ENCODE measurements at places on chromosomes 12 and 14.

DNA sequence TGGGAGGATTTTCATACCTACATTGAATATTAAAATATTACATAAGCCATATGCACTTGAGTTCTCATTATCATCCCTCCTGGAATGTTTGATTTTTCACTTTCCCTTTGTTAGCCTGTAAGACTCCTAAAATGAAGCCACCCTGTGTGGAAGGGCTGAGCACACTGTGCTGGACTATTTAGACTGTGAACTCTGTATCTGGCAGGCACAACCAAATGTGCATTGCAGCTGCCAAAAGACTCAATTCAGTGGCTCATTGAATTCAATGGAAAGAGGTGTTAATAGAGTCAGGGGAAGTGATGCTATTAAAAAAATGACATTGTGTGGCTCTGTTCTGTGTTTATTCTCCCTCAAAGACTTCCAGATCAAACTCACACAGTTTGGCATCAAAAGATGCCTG, 111.1 kb downstream of the SMOC1 start:
- H3K27me3 ChIP-seq = peaks cover 97% of the 10 kb centered on the region
- no peaks in the 10 kb centered on the region for H3K36me3 ChIP-seq
- H3K4me1 ChIP-seq = no peaks in the 10 kb centered on the region
- no peak for DNase-seq
- H3K4me3 ChIP-seq = no peak overlapping the region

- H3K4me1 ChIP-seq = no peaks in the 10 kb centered on the region
- peak; percentile 32 for DNase-seq
- H3K27me3 ChIP-seq = no peaks in the 10 kb centered on the region
- no peak overlapping the region for H3K27ac ChIP-seq
- no peak overlapping the region for H3K4me3 ChIP-seq
Measured at GRCh38 chr12:45183246-45183645, 32.6 kb upstream of the ANO6 start.

- no peaks in the 10 kb centered on the region for H3K4me1 ChIP-seq
- no peaks in the 10 kb centered on the region for H3K36me3 ChIP-seq
- no peak for DNase-seq
- no peak overlapping the region for H3K27ac ChIP-seq
- H3K4me3 ChIP-seq = no peak overlapping the region
Measured at GRCh38 chr12:125229878-125230530, 164.8 kb downstream of the AACS start.

DNA sequence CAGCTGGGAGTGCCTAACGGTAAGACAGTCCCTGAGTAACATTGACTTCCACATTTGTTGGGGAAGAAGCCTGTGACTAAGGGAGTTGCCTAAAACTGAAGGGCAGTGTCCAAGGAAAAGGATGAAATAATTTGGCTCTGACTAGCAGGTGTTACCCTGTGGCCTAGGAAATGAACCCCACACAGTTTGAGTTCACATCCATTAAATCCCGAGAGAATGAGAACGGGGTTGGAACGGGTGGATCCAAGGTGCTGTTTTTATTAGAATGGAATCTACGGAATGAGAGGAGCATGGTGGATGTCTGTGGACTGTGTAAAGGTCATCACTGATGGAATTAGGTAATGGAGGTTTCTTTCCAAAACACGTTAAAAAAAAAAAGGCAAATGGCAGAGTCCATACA, 324.0 kb downstream of the MED13L start:
- H3K36me3 ChIP-seq = peaks cover 7% of the 10 kb centered on the region
- no peak for DNase-seq
- no peak overlapping the region for H3K27ac ChIP-seq
- no peaks in the 10 kb centered on the region for H3K27me3 ChIP-seq
- no peak overlapping the region for H3K4me3 ChIP-seq

- H3K27me3 ChIP-seq = no peaks in the 10 kb centered on the region
- DNase-seq = no peak
- H3K27ac ChIP-seq = no peak overlapping the region
- peak overlapping the region; percentile 80 for H3K4me3 ChIP-seq
- H3K36me3 ChIP-seq = no peaks in the 10 kb centered on the region
Measured at GRCh38 chr12:123671876-123672275, 963 bp downstream of the TCTN2 start.

- no peaks in the 10 kb centered on the region for H3K36me3 ChIP-seq
- no peaks in the 10 kb centered on the region for H3K27me3 ChIP-seq
Measured at GRCh38 chr14:53634793-53635192, 321.8 kb downstream of the BMP4 start.

- H3K27me3 ChIP-seq = no peaks in the 10 kb centered on the region
- DNase-seq = no peak
- no peaks in the 10 kb centered on the region for H3K36me3 ChIP-seq
- no peaks in the 10 kb centered on the region for H3K4me1 ChIP-seq
Measured at GRCh38 chr12:116368196-116369194, 91.0 kb upstream of the MED13L start.

DNA sequence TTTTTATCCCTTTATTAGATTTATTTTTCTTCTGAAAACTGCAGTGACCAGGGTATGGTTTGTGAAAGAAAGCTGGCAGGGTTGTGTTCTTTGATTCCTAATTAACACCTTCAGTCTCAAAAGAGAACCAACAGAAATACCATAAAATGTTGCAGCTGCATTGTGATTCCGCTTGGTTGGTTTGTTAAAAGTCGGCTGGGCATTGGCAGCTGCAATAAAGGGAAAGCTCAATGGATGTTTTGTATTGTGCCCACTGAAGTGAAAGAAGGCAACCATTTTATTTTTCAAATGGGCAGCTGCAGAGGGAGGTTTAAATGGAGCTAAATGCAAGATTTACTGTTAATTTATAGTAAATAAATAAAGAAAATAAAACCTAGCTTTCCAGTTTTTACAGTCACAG, 16.7 kb downstream of the LGR5 start:
- DNase-seq = no peak
- no peak overlapping the region for H3K4me3 ChIP-seq
- no peaks in the 10 kb centered on the region for H3K36me3 ChIP-seq
- H3K27me3 ChIP-seq = peaks cover 76% of the 10 kb centered on the region

Data from PC-3 (cell line).